Activated naive CD4-positive, alpha-beta T cell treated with anti-CD3 and anti-CD28 coated beads, Interleukin-2, amount 10 ng/mL, durations not matched to agents 7 days and 5 days (primary cell): ENCODE measurements at places on chromosomes 4 and X.

DNA sequence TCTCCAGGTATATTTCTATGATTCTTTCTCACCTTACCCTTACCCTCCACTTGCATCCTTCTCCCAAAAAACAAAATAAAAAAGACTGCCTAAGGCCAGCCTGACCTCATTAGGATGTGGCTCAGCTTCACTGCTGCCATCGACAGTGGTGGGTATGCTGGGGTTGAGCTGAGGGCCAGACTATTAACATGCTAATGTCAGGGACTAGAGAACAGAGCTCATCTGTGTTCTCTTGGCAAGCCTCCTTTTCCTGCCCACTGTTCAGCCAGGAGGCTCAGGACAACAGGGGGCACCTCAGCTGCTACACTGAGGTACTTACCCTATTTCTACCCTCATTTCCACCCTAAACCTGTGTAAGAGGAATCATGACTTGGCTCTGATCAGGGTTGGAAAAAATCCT is 59.3 kb downstream of the MSN start:
- DNase-seq = no peak

DNA sequence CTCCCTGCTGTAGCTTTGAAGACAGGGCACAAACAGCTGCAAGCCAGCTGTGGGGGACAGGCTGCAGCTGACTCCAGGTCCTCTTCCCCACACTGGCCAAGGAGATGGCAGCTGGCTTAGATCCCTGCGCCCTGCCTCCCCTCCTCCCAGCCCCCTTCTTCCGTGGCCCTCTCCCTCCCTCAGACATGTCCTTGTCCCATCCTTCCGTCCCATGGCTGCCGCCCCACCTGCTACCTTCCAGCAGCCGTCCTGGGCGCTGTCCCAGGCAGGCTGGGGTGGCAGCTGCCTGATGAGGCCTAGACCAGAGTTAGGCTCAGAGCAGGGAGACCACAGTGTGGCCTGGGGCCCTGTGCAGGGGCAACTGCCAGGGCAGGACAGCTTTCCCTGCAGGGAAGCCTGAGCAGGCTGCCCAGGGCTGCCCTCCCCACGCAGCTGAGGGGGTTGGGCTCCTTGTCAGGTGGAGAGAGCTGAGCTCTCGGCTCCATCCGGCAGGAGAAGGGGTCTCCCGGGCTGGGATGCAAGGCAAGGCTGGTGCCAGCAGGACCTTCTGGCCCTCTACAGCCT is 3.3 kb upstream of the BGN start:
- DNase-seq = no peak

DNA sequence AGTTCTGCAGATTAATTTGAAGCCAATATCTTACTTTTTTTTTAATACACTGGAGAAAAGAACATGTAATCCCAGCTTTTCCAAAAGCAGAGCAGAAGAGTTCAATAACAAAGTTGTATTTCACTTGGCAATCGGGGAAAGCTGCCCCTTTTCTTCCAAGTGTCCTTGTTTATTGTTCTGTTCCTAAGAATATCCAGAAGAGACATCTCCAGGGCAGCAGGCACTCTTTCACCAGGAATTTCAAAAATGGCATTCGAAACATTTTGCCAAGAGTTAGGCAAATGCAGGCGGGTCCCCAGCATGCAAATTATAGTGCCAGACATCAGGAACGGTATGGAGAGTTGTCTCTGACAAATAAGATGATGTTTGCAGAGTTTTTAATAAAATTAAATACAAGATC is 494.5 kb downstream of the BCOR start:
- no peak for DNase-seq

GRCh38 chr4:56748271-56748670 is 67.2 kb upstream of the HOPX start:
- DNase-seq = no peak
